A549 (cell line): ENCODE measurements at places on chromosomes 2 and 18.
A peak's percentile ranks its signal among the peaks of the same experiment; 100 is the strongest.

DNA sequence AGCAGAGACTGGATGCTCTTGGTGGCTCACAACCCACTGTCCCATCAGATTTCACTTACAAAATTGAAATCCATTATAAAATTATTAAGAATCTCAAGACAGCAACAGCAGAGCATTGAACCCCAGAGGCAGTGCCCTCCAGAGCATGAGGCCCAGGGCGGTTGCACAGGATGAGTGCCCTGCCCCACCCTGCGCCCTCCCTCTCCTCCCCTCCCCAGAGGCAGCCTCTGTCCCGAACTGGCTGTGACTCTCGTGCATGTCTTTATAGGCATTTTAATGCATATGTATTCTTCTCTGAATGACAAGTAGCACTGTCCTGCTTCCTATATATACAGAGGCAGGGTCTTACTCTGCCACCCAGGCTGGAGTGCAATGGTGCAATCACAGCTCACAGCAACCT lies 10.4 kb downstream of the MFSD2B start:
- no peak for DNase-seq

DNA sequence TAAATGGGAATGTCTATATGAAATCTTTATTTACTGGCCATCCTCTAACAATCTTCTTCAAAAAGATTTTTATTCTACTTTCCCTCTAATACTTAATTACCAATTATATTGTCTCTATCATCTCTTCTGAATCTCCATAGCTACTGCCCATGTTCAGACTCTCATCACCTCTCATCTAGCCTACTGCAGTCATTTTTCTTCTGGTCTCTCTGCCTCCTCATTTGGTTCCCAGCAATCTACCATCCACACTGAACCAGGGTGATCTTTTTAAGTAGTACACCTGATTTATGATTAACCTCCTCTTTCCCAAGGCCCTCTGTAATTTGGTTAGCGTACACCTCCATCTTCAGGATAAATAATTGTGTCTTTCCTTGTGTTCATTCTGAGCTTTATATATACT lies 57.6 kb downstream of the NCKAP1 start:
- DNase-seq = no peak

- no peak for DNase-seq
Measured at GRCh38 chr2:55361465-55362189, 58.0 kb downstream of the CCDC88A start.

GRCh38 chr2:101699755-101700461 lies 2.4 kb downstream of the MAP4K4 start:
- peak; percentile 23 for DNase-seq

DNA sequence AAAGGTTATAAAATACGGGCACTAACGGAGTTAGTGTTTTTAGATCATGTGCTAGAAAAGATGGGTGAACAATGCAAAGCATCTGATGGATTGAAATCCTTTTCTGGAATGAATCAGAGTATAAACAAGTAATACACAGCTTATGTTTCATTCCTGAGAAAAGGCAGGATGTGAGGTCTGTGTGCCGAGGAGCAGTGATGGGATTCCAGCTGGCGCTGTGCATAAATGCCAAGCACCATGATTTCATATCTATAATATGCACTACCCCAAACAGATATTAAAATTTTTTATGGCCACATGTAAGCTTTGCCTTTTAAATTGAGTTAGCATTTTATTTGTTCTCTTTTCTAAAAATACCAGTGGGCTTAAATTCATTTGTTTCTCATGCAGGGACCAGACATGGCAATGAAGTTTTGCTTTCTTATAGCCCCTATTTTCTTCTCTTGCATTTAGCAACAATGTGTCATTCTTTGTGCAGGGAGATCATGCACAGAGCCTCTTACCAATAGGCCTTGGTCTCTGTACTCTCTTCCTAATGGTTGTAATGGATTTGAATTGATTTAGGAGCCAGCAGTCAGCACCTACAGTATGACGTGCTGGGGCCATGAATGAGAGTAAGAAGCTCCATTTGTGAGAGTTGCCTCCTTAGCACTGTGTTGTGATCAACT lies 323.9 kb downstream of the SLC8A1 start:
- DNase-seq = no peak

- no peak for DNase-seq
Measured at GRCh38 chr2:165804719-165805118, 10.7 kb upstream of the GALNT3 start.

GRCh38 chr2:164032995-164033394 lies 297.2 kb upstream of the FIGN start:
- no peak for DNase-seq
